ENCODE measurements at places on chromosomes 13 and 19.
A peak's percentile ranks its signal among the peaks of the same experiment; 100 is the strongest.

GRCh38 chr19:3115916-3116602 is 19.8 kb upstream of the GNA15 start:
- DNase-seq: no peak

DNA sequence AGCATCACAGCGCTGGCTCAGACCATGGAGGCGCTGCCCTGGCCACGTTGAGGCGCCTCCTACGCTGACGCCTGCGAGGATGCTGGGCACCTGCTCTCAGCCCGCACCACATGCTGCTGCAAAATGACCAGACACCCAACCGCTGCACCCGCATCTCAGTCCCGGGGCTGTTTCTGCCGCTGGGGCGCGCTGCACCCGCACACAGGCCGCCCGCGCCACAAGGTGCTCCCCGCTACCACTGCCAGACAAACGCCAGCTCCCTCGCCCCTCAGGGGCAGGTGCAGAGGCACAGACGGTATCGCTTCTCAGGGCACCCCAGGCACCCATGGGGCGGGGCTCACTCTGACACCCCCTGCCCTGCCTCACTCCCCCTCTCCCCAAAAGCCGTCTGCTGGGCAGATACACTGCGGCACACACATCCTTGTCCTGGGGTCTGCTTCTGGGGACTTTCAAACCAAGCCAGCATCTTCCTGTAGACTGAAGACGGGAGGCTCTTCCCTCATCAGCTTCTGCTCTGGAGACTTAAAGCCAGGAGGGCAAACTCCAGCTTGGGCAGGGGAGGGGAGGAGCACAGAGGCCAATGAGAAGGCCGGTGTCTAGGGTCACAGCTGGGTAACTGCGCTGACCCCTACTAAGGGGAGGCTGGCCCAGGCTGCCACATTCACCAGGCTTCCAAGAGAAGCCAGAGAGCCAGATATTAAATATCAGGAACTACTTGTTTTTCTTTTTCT is 16.3 kb downstream of the CHERP start:
- no peak for DNase-seq

GRCh38 chr19:2283835-2284507 is 2.0 kb upstream of the PEAK3 start:
- DNase-seq: no peak

GRCh38 chr13:27619728-27620376 is 477 bp downstream of the LNX2 start:
- peak; percentile 77 for DNase-seq

GRCh38 chr13:45362939-45363338 is 22.0 kb upstream of the TPT1 start:
- peak; percentile 73 for DNase-seq

GRCh38 chr19:38792250-38793111 is 3.5 kb downstream of the LGALS7B start:
- peak; percentile 78 for DNase-seq

GRCh38 chr13:51873837-51874236 is 12.1 kb downstream of the CCDC70 start:
- DNase-seq: no peak

- no peak for DNase-seq
These were observed 229 bp downstream of the BORCS8 start for GRCh38 chr19:19191768-19192077.

GRCh38 chr19:49357186-49357585 is 5.0 kb downstream of the TEAD2 start:
- no peak for DNase-seq

- no peak for DNase-seq
These were observed 197.0 kb downstream of the COL4A1 start for GRCh38 chr13:110109910-110110309.

GRCh38 chr19:10230173-10230860 is 814 bp downstream of the S1PR2 start:
- DNase-seq: no peak

DNA sequence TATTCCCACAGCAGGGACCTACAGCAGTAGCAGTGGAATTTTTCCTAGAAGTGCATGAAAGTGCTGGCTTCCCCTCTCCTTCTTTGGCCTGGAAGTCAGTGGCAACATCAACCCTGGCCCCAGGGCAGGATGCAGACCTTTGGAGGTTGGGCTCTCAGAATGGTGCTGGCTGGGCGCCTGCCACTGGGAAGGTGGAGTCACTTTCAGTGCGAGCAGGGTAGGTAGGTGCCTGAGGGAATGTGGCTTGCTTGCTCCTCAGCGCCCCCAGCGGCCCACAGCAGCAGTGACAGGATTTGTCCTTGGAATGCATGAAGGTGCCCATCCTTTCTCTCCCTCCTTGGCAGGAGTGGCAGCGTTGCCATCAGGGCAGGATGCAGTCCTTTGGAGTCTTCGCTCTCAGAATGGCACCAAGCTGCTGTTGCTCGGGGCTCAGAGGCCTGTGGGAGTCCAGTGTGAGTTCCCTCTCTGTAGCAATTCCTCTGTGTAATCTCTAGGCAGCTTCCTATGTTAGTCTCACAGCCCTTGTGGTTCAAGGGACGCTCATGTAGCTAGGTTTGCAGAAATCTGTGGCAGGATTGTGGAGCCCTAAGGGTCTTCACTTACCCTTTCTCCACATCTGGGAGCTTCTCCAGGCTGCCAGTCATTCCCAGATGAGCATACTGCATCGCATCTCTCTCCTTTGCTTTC is 354.4 kb upstream of the DACH1 start:
- DNase-seq: peak; percentile 37

DNA sequence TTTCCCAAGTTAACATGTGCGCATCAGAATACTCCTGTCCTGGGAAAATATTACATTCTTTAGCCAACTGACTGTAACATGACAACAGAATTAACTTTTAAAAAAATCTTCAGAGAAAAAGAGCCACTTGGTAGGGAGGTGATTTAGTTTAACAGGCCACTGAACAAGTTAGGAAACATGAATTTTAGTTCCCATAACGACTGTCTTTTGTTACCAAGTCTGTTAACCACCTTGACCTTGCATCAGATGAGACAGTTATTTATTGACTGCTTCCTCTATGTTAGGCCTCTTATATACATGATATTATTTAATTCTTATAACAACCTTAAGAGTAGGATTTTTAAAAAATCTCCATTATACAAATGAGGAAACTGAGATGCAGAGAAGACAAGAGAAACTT is 268.6 kb downstream of the NDFIP2 start:
- no peak for DNase-seq

GRCh38 chr19:50796634-50797428 is 6.6 kb downstream of the ACP4 start:
- no peak for DNase-seq

GRCh38 chr13:40597735-40598365 is 68.6 kb downstream of the FOXO1 start:
- no peak for DNase-seq

DNA sequence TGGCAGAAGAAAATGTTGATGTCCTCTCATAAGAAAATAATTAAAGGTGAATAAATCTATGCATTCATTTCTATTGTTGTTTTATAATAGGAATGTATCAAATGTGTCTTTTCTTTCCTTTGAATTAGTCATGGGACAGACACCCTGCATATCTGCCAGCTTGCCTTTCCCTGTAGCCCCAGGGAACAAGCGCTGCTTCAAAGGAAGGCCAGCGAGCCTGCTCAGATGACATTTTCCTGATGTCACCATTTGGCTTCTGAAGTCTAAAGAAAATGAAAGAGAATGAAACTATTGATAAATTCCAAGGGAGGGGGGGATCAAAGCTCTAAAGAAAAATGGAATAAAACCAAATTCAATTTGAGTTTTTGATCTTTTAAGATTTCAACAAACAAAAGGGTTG is 574.8 kb downstream of the IRS2 start:
- DNase-seq: no peak

- DNase-seq: no peak
These were observed 21.4 kb upstream of the FRY start for GRCh38 chr13:32010136-32010535.

- peak; percentile 93 for DNase-seq
These were observed 16.8 kb downstream of the FPR2 start for GRCh38 chr19:51777570-51778462.

- no peak for DNase-seq
These were observed 1389.0 kb downstream of the PCDH9 start for GRCh38 chr13:65841156-65841555.

DNA sequence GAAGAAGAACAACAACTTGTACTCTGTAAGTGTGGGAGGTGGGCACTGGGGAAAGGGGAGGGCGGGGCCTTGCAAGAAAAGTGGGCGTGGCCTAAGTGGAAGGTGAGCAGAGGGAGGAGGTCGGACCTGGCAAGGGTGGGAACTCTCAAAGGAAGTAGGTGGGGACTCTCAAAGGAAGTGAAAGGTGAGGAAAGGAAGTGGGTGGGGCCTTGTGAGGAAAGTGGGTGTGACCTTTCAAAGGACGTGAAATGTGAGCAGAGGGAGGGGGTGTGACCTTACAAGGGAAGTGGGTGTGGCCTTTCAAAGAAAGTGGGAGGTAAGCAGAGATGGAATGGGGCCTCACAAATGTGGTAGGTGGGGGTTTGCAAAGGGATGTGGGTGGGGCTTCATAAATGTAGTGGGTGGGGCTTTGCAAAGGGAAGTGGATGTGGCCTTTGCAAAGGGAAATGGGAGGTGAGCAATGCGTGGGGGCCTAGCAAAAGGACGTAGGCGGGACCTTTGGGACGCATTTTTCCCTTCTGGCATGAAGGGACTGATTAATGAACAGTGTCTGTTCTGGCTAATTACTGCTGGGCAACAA is 25.9 kb downstream of the ACSBG2 start:
- DNase-seq: peak; percentile 88

DNA sequence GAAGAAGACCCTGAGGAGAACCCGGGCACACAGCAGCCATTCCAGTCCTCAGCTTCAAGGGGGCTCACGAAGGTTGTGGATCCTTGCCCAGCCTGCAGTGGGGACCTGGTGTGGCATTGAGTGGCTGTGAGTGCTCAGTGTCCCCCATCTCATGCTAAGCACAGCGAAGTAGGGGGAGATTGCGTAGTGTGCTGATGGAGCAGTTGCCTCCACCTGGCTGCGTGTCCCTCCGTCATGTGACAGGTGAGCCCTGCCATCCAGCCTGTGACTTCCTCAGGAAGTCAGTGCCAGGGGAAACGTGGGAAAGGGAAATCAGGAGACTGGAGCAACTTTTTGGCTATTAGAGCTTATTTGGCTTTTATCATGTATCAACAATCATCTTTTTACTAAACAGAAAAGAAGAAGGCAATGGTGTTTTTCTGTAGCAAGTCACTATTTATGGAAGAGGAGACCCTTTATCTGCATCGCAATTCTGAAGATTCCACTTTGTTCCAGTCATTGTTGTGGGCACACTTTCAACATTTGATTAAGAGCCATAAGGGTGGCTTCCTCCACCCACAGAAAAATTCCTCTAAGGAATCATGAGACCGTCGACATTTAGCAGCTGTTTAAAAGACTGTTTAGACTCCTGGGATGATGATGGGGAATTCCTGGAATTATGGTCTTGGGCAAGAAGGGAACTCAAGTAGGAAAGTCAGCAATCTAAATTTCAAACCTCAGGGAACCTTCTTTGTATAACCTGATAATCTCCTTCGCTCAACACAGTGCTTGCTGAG is 126.8 kb upstream of the SPATA13 start:
- DNase-seq: no peak

DNA sequence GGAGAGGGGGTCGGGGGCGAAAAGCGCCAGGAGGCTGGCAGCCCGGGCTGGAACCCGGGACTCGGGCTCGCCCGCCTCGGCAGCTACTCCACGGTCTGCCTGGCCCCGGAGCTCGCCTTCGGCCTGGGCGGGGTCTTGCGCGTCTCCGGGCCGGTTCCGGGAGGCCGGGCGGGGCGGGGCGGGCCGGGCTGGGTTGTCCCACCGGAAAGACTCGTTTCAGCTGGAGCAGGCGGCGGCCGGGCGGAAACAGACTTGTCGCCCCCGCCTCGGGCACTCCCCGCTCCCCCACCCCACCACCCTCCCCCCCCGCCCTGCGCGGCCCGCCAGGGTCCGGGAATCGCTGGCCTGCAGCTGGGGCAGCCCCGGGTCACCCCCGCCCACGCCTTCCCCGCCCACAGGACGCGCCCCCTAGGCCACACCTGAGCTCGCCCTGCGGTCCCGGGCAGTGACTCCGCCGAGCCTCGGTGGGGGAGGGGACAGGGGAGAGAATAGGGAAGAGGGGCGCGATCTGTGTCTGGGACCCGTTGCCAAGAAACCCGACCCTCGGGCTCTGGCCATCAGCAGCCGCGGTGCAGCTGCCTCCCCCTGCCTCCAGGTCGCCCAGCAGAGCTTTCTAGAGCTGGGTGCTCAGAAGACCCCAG is 109.4 kb downstream of the KCTD15 start:
- no peak for DNase-seq

DNA sequence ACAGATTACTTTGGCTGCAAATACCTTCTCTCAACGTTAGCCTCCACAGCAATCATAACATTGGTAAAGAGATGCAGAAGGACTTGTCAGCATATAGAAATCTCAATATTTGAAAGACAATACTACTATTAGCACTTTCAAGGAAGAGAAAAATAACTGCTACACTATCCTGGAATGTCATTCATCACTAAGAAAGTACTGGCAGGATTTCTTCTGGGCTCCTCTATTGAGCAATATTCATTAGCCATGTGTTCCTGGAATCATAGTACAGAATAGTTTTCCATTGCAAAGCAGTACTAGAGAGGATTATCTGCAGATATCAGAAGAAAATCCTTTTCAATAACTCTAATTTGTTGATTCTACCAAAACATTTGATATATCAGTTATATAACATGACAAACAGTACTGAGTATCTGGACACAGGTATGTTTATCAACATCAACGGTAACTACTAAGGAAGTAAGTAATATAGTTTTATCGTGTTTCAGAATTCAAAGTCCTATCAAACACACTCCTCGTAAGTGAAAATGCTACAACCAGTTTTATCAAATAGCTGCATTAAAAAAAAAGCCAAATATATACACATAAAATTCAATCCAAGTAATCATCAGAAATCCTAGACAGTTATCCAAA is 27.3 kb downstream of the INTS6 start:
- DNase-seq: no peak

DNA sequence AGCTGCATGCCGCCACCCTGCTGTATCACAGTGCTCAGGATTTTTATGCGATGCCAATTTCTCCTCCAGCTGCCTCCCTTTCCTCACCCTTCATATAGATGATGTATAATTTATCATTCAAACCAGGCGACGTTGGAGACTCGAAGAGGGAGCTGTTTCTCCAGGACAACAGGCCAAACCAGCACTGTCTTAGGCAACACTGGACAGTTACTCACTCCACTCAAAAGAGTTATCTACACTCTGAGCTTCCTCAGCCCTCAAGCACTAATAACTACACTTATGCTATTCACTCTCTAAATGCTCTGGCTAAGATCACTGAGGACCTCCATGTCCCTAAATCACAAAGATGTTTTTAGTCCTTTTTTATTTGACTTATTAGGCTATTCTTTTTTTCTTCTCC is 87.3 kb upstream of the RFC3 start:
- DNase-seq: no peak

GRCh38 chr19:1970003-1970805 is 29.2 kb downstream of the CSNK1G2 start:
- no peak for DNase-seq
